ENCODE measurements at places on chromosomes 13 and 19.
A peak's percentile ranks its signal among the peaks of the same experiment; 100 is the strongest.

- DNase-seq, result no peak
These were observed 543.7 kb downstream of the DACH1 start for GRCh38 chr13:71323266-71323665.

- DNase-seq, result no peak
These were observed 26.6 kb downstream of the ZNF345 start for GRCh38 chr19:36876993-36877938.

- DNase-seq, result no peak
These were observed 9.1 kb downstream of the CDADC1 start for GRCh38 chr13:49256841-49257240.

- DNase-seq, result no peak
These were observed 208.3 kb upstream of the NBEA start for GRCh38 chr13:34733721-34734120.

- DNase-seq, result no peak
These were observed 268.7 kb downstream of the MZT1 start for GRCh38 chr13:72458701-72459100.

DNA sequence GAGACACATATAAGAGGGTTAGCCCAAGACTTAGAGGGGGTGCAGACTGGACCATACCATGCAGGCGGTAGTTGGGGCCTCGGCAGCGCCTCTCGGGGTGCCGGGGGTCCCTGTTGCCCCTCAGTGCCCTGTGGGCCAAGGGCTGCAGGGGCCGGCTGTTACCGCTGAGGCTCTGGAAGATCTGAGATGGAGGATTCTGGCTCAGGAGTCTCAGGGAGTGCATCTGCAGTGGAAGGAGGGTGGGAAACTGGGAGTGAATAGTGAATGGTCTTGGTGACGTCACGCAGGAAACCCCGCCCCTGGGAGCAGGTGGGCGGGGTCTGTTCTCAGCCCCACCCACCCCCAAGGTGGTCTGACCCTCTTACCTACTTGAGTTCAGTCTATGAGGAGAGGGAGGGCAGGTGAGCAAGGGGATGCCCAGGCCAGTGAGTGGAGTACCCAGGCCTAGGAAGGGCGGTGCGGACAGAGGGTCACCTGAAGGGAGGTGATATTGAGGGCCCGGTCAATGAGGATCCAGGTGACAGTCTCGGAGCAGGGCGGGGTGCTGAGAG is 1.7 kb upstream of the DBP start:
- DNase-seq, result no peak

DNA sequence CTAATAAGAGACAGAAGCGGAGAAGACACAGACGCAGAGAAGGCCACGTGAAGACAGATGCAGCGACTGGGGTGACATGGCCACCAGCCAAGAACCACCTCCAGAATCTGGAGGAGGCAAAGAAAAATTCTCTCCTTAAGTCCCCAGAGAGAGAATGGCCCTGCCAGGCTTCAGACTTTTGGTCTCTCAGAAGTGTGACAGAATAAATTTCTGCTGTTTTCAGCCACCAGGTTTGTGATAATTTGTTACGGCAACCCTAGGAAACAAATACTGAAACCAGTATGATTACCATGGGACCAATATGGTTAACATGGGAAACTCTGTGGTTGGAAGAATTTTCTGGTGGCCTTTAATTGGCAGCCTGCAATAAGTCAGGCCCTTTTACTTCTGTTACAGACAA is 63.9 kb upstream of the DOCK9 start:
- no peak for DNase-seq

GRCh38 chr19:38543807-38544568 is 73.8 kb downstream of the MAP4K1 start:
- DNase-seq, result peak; percentile 84

DNA sequence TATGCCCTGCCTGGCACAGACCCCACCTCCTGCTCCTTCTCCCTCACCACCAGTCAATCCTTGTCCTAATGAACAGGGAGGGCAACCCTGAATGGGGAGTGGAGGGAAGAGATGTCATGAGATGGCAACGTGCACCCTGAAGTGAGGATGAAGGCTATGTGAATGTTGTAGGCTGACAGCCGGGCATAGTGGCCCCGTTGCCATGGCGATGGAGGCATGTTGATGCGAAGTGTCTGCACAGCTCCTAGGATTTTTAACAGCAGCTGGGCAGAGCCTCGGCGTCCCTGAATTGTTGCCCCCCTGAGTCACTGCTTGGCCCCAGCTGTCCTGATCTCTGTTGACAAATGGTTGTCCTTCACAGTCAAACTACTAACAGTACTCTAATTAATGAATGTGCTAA is 4.8 kb upstream of the ALOX5AP start:
- DNase-seq, result no peak

DNA sequence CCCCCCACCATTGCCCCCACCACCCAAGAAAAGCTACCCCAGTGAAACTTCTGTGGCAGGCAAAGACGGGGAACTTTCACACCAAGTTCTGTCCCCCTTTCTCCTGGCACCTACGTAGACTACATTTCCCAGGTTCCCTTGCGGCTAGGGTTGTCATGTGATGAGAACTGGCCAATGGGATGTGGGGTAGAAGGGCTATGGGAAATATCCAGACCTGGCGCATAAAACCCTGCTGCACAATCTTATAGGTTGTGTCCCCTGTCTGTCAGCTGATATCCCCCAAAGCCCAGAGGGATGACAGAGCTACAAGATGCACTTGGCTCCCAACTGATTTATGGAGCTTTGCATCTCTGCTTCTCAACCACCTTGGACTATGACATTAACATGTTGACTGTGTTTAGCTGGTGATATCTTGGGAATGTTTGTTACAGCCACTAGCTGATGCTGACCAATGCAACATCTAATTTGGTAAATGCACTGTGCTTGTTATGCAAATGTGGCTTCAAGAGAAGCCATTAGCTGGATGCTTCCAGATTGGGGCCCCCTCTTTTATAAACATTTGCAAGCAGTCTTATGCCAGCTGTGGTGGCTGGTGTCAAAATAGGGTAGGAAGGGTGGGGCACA is 6.1 kb downstream of the SH2D3A start:
- DNase-seq, result peak; percentile 45

- DNase-seq, result no peak
These were observed 170.6 kb downstream of the POSTN start for GRCh38 chr13:37427843-37428494.

DNA sequence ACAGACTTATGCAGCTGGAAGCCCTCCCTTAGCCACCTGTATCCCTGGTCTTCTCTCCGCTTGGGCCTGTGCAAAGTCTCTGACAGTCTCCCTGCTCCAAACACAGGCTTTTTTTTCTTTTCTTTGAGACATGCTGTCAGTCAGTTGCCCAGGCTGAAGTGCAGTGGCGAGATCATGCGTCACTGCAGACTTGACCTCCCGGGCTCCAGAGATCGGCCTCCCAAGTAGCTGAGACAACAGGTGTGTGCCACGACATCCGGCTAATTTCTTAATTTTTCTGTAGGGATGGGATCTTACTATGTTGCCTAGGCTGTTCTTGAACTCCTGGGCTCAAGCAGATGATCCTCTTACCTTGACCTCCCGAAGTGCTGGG is 1.6 kb downstream of the MZF1 start:
- DNase-seq, result no peak

- DNase-seq, result no peak
These were observed 11.5 kb upstream of the CAPNS1 start for GRCh38 chr19:36128392-36128736.

GRCh38 chr13:79194272-79194671 is 211.8 kb downstream of the RBM26 start:
- DNase-seq, result no peak

DNA sequence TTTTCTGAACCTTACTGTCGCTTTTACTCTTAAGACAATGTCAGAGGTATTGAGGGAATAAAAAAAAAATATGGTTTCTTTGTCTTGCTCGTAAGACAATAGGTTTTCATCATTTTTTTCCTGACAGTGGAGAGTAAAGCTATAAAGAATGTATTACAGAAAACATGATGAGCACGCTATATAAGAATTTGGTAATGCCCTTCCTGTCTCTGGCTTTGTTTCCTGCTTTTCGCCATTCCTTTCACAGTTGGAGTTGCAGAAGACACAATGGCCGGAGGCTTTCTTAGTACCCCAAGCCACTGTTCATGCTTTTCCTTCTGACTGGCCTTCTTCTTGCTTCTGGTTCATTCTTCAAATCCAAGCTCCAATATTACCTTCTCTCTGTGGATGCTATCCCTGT is 101.0 kb upstream of the DACH1 start:
- DNase-seq, result no peak

- no peak for DNase-seq
These were observed 971.6 kb upstream of the MIR17HG start for GRCh38 chr13:90375851-90376250.

GRCh38 chr13:29802621-29803020 is 47.8 kb downstream of the UBL3 start:
- DNase-seq, result no peak

DNA sequence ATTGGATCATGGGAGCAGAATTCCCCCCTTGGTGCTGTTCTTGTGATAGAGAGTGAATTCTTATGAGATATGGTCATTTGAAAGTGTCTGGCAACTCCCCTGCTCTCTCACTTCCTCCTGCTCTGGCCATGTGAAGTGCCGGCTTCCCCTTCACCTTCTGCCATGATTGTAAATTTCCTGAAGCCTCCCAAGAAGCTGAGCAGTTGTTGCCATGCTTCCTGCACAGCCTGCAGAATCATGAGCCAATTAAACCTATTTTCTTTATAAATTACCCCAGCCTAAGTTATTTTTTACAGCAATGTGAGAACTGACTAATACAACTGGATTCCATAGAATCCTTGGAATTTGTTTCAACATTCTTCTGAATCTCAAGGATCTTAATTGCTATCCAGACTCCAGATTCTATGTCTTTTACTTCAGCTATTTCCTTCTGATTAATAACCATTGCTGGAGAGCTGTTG is 328.1 kb downstream of the SLITRK5 start:
- no peak for DNase-seq

GRCh38 chr13:27200413-27201070 is 28.9 kb upstream of the USP12 start:
- DNase-seq, result no peak

- no peak for DNase-seq
These were observed 13.2 kb downstream of the RASA3 start for GRCh38 chr13:114119196-114119595.

GRCh38 chr13:110197026-110197425 is 109.9 kb downstream of the COL4A1 start:
- DNase-seq, result no peak

GRCh38 chr13:94656176-94656575 is 54.5 kb downstream of the GPR180 start:
- DNase-seq, result no peak

DNA sequence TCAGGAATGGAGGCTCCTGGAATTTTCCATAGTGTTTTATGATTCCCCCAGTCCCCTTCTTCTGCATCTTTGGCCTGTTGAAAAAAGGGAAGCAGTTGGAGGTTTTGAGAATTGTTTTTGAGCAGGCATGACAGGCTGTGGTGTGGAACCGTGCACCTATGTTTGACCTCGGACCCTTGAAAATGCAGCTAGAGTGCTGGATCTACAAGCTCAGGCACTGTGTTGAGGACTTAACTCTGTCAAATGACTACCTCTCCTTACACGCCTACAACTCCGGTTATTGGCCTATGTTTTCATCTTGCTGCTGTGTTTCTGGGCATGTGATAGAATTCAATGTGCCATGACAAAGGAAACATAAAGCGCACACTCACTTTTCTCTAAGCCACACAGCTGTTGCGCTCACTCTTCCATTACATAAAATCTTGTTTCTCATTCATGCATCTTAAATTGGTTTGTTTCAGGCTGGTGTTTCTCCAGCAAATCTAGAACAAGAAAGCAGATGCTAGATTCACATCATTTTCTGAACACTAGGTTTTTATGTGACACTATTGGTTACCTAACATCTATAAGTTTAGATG is 616.6 kb downstream of the FGF9 start:
- DNase-seq, result no peak

DNA sequence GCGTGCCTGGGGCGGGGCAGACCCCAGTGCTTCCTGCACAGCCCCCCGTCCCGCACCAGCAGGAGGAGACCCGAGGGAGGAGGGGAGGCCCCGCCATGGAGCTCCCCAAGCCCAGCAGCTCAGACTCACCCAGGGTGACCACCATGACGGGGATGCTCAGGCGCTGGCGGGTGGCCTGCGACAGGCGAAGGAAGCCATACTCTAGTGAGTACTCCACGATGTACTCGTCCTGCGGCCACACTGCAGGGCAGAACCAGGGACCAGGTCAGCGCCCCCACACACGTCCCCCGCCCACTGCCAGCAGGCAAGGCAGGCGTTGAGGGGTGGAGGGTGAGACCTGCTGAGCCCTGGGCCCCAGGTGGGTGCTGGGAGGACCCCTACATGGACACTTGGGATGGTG is 8.6 kb downstream of the TMEM259 start:
- no peak for DNase-seq

DNA sequence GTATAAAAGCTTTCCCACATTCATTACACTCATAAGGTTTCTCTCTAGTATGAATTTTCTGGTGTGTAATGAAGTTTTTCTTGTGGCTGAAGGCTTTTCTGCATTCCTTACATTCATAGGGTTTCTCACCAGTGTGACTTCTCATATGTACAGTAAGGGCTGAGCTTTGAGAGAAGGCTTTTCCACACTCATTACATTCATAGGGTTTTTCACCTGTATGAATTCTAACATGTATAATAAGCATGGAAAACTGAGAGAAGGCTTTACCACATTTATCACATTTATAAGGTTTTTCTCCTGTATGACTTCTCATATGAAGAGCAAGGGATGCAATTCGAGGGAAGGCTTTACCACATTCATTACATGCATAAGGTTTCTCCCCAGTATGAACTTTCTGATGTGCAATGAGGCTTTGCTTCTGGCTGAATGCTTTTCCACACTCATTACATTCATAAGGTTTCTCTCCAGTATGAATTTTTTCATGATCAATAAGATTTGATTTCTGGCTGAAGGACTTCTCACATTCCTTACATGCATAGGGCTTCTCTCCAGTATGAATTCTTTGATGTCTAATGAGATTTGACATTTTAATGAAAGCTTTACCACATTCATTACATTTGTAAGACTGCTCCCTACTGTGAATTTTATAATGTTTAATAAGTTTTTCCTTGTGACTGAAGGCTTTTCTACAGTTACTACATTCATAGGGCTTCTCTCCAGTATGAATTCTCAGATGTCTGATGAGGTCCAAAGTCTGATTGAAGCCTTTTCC is 42.6 kb downstream of the ZNF527 start:
- DNase-seq, result peak; percentile 0

DNA sequence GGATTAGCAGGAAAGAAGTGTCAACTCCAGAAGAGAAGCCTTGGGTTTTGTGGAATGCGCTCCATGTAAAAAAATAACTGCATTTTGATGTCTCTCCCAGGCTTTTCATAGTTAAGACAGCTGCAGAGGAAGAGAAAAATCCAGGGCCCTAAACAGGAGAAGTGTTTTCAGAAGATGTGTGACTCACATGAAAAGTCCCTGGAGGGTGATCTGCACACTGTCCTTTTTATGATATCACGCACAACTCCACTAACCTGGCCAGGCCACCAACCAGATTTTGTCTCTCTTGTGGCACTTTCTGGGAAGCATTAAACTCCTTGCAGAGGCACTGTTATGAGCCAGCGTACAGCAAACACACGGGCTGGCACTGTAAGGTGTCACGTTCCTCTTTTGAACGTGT is 267.3 kb downstream of the FGF9 start:
- DNase-seq, result no peak

DNA sequence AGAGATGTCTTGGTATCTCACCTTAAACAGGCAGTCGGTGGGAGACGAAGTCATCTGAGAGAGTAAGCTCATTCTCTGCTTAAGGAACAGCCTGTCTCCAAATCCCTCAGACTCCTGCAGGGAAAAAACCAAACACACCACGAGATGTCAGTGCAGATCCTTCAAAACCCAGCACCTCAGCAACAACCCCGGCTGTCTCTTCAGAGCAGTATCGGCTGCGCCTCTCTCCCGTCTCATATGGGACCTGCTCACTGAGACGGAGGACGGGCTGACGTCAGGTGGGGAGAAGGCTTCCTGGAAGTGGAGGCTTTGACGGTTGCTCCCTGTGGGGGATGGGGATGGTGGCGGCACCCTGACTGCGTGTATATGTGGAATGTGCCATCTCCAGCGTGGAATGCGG is 43.6 kb downstream of the ANKRD27 start:
- DNase-seq, result no peak

Data from suppressor macrophage treated with lipopolysaccharide for 1 hour (primary cell).